ENCODE measurements at places on chromosomes 5 and 9.

GRCh38 chr9:6413365-6414246 lies 607 bp downstream of the UHRF2 start:
- DNase-seq = peak; percentile 36

- DNase-seq = no peak
These were observed 137.0 kb downstream of the CCDC192 start for GRCh38 chr5:127840198-127840524.

GRCh38 chr5:75862872-75863271 lies 145.6 kb upstream of the POC5 start:
- DNase-seq = no peak

DNA sequence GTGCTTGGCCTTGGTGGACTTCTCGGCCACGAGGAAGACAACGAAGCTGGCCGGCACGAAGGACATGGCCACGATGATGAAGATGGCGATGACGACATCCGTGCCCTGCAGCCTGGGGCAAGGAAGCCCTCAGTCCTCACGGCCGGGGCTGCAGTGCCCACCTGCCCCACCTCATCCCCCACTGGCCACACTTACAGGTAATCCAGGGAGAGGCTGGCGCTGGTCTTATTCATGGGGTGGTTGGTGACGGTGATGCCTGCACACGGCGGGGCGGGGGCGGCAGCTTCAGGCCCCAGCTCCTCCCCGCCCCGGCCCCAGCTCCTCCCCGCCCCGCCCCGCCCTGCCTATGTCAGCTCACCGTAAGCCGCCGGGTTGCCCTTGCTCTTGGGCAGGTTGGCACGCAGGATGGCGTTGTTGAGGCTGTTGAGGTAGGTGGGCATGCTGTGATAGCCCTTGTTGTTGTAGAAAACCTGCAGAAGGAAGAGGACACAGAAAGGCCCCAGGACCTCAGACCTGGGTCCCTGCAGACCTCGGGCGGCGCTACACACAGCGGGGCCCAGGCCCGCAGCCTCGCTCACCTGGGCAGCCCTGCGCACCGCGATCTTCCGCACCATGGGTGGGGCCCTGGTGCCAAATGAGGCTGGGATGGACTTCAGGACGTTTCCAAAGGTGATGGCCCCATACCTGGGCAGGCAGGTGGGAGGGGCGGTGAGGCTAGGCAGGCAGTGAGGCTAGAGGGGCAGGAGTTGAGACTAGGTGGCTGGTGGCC lies 15.7 kb upstream of the CLIC3 start:
- no peak for DNase-seq

DNA sequence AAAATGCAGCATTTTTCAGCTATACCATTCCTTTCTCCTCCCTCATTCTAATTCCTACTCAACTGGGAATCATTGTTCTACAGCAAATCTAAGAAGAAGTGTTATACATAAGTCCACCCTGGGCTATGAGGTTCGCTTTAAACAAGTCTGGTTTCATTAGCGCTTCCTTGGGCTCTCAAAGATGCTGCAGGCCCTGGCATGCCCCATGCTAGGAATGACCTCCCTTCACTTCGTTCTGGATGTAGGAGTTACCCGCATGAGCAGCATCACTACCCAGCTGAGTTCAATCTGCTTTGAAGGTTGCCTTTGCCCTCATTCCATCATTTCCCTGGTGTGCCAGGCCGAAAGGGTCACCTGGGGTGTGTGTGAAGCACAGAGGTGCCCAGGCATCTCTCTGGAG lies 35.4 kb downstream of the F2R start:
- DNase-seq = no peak

DNA sequence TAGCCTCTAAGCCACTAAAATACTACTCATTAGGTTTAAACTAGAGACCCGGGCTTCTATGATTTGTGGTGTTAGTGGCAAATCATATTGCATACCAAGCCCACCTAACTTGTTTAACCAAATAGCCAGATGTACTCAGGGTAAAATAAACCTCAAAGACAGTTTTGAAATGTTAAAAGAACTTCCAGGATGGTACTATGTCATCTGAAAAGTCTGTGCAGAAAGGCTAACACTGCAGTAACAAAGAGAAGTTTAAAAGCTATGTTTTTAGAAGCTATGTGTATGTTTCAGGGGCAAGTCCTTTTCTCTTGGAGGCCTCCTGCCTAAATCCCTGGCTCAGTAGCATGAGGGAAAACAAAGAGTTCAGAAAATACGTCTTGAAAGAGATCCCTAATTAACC lies 84.9 kb upstream of the IL7R start:
- no peak for DNase-seq

GRCh38 chr5:79285833-79286232 lies 49.9 kb downstream of the JMY start:
- DNase-seq = no peak

- DNase-seq = no peak
These were observed 34.0 kb downstream of the ZNF618 start for GRCh38 chr9:113910036-113910639.

- no peak for DNase-seq
These were observed 215.6 kb upstream of the DMAC1 start for GRCh38 chr9:8014997-8015682.

- DNase-seq = no peak
These were observed 57.4 kb downstream of the THBS4 start for GRCh38 chr5:80092486-80093107.

DNA sequence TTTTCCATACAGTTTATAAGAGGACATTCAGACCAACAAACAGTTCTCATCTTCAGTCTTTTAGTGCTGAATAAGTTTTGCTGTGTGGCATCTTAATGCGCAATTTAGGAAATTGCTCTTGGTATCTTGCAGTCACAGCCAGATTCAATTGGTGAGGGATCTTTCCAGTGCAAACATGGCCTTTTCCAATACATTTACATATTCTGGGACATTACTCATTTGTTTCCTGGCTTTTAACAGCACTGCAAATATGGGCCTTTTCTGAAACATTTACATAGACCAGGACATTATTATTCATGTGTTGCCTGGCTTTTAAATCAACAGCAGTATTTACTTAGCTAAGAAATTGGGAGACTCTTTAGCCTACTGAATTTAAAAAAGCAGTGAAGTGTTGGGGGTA lies 22.7 kb downstream of the ANKRD33B start:
- DNase-seq = no peak

DNA sequence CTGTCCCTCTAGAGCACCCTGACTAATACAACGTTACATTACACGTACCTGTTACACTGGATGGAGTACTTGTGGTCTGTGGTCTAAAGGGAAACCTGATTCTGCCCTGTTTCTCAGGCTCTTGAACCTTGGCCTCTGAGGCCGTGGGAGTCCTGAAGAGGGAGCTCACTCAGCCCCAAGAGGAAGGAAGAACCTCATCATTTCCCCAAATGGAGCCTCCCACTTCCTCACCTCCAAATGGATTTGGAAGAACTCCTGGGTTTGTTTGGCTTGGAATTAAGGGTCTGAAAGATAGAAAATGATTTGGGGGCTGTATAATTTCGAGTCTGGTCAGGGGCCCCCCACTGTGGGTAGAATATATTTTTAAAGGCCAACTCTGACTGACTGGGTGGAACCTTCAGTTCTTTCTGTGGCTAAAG lies 200.2 kb downstream of the SEMA6A start:
- no peak for DNase-seq

GRCh38 chr5:78243639-78244038 lies 50.9 kb downstream of the AP3B1 start:
- DNase-seq = peak; percentile 38

DNA sequence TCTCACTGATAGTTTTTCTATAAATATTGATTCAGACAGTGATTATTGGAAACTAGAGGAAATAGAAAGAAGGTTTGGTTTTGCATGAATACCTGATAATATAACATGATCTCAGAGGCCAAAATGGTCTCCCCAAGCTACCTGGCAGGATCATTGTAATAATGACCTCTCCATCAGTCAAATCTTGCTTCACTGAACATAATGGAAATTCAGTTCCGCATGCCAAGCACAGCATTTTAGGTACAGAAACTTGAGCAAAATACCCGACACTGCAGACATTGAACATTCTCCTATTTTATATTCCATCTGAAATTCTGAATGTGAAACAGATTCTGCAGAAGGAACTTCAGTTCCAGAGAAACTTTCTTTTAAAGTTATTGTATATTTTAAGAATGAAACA lies 9.1 kb upstream of the TBC1D2 start:
- DNase-seq = no peak

DNA sequence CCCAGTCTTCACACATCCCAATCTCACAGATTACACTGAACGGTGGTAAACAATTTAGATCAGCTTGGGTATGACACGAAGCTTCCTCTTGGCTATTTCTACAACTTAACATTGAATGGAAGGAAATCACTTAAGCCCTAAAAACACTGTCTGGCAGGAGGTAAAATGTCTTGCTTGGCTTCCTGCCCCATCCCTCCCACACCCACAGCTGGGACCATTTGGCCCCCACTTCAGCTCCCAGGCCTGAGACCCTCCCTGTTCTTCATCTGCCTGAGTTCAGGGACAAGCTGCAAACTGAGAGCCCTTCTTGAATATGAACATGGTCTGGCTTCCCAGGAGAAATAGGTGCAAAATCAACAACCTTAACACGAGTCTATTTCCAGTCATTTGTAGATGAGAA lies 3.4 kb upstream of the COL15A1 start:
- no peak for DNase-seq

- DNase-seq = no peak
These were observed 762 bp downstream of the SNCAIP start for GRCh38 chr5:122312591-122313406.

DNA sequence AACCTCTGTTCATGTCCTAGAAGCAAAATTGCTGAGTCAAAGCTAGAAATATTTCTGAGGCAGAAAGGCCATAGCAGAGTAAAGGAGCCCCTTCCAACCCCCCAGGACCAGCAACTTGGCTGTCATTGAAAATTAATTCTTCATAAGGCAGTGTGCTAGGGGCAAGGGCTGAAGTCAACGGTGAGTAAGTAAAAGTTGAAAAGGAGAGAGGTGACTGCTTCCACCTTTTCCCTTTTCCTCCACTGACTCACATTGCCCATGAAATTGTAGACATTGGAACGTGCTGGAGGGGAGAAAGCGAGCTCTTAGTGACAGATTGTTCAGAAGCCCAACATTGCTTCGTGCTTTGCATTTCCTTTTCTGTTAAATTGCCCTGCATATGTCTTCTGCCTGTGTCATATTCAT lies 19.1 kb downstream of the GLRA1 start:
- DNase-seq = no peak

GRCh38 chr9:112020680-112021596 lies 124.3 kb downstream of the UGCG start:
- no peak for DNase-seq

GRCh38 chr5:98314292-98314691 lies 459.2 kb upstream of the RGMB start:
- DNase-seq = no peak

GRCh38 chr9:125889112-125889475 lies 141.9 kb downstream of the PBX3 start:
- DNase-seq = peak; percentile 50

DNA sequence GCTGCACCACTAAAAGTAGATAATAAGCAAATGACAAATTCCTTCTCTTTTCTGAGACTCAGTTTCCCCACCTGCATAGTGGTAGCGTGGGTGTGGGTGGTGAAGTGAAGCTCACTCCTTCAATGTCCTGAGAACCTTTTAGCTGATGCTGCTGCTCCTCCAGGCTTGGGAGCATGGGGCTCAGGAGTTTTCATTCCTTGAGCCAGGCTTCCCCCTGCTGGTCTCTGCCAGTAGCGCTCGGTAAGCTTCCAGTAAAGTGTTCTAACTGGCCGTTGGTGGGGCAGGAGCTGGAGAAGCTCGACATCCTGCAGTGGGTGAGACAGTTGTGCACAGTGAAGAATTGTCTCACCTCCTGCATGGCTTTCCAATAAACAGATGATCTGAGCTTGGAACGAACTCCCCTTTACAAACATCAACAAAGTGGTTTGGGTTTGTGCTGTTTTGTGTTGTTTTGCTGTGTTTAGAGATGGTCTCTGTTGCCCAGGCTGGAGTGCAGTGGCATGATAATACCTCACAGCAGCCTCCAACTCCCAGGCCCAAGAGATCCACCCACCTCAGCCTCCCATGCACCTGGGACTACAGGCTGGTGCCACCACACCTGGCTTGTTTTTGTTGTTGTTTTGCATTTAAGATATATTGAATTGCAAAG lies 34.6 kb downstream of the SPARC start:
- peak; percentile 81 for DNase-seq

DNA sequence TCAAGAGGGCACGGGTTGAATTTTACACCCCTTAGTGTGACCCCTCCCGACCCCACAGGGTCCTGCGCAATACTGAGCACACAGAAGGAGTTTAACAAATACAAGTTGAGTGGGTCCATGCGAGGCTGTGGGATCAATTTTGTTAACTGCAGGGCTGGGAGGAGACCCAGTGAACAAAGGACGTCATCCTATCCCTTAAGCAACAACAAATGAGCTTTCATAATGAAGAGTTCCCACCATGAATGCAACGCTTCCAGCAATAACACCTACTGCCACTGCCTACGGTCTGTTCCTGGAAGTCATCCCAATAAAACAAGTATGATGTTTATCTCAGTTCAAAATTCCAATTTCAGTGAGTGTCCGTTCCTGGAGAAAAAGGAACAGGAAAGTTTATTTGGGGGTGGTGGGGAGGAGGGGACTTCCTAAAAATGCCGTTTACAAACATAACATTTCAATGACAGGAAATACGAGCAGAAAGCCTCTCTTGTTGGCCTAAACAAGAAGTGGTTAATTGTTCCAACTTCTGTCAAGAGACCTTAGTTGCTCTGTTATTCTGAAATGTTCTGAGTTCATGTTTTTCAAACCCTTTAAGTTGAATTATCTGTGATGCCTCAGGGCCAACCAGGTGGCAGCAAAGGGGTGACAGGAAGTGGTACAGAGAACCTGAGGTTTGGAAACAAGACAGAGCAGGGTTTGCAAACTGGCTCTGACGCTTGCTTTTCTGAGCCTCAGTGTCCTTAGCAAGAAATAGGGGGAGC lies 65.8 kb upstream of the PLPP6 start:
- DNase-seq = no peak

GRCh38 chr9:76891874-76892273 lies 14.0 kb downstream of the PRUNE2 start:
- no peak for DNase-seq

GRCh38 chr9:13568841-13569601 lies 289.5 kb upstream of the MPDZ start:
- no peak for DNase-seq

DNA sequence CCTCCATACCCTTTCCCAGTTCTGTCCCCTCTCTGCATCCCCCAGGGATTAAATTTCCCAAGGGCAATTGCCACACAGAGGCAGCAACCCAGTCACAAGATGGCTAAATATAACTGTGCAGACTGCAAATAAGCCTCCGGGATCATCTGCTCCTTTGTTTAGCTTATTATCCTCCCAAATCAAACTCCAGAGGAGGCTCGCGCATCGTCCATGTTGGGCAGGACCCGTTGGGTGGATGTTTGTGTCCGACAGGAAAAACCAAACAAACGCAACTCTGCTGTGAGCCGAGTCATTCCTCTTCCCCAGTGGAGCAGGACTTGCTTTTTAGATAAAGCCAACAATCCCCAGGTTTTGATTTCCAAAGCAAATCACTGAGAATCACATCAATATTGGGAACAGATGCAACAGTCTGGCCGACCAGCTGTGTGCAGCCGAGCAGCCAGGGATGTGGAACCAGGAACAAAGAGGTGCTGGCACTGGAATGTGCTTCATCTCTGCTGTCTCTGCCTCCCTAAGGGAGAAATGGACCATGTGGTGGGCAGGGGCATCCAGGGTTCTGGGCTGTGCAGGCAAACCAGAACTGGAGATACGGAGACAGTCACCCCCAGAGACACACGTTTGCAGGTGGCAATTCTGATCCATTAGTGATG lies 89.8 kb downstream of the PTTG1 start:
- DNase-seq = no peak

All from BE2C (cell line).